ENCODE measurements at places on chromosomes 6 and 20.

DNA sequence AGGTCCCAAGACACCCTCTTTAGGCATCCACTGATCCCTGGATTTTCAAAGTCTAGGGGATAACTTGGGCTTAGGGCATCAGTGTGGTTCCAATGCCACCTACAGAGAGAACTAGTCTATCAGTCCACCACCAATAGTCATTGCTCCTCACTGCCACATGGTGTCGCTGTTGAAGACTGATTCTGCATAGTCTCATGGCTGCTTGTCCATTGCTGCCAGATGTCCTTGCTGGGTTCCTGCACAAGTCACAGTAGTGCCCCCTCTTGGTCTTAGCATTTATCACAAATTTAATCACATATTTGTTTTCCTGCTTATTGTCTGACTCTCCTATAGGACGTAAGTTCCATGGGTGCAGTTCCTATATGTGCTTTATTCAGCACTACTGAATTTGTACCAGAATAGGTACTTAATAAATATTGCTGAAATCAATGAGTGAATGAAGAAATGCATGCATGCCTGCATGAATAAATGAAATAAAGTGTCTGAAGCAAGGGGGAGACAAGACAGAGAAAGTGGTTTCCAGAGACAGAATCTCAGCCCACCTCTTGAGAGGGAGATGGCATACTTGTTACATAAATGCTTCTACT, 45.9 kb upstream of the RALY start:
- DNase-seq = peak; percentile 75

GRCh38 chr6:26124781-26125685, 37.8 kb downstream of the HFE start:
- peak; percentile 29 for DNase-seq

- no peak for DNase-seq
Observed at GRCh38 chr20:35339007-35339406, 46.8 kb upstream of the FAM83C start.

- DNase-seq = peak; percentile 87
Observed at GRCh38 chr6:116100419-116101301, at the start of gene NT5DC1. NT5DC1 (plus strand) TSS chr6:116100853; CDS start chr6:116100931, 78 bp downstream.

DNA sequence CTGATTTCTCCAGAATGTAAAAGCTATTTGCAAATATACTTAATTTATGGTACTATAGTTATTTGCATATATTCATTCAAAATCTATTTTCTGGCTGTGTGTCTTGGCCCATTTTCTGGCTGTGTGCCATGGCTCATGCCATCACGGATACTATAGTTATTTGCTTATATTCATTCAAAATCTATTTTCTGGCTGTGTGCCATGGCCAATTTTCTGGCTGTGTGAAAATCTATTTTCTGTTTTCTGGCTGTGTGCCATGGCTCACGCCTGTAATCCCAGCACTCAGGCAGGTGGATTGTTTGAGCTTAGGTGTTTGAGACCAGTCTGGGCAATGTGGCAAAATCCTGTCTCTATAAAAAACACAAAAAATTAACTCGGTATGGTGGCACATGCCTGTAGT, 28.9 kb upstream of the RIPK1 start:
- no peak for DNase-seq

DNA sequence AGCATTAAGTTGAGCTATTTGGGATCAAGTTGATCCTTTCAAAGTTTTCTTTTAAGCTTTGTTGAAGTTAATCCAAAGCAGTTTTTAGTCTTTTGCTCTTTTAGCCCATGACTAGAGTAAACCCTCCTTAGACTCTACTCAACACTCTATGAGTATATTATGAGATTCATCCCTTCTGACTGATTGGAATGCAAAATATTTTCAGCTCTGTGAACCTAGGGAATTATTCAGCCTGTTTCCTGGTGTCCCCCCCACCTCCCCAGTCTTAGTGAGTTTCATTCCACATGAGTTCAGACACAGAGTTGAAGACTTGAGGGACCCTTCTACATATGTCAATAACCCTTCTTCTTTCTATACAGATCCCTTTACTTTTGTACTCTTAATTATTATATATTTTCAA, 413.7 kb downstream of the RFPL4B start:
- DNase-seq = no peak

DNA sequence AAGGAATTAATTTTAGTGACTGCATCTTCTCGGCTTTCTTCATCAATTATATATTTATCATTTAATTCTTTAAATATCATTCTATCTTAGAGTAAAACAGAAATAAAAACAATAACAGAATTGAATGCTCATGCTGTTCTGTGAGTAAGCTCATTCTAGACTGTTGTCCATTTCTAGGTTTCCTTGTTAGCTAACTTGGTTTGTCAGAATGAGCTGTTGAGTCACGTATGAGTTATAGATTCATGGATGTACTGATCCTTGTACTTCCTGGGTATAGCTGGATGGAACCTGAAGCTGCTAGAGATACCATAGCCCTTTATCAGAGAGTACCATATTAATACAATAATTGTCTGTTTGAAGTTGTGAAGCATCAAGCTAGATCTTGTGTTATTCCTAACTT, 515.3 kb downstream of the TENT5A start:
- DNase-seq = no peak

DNA sequence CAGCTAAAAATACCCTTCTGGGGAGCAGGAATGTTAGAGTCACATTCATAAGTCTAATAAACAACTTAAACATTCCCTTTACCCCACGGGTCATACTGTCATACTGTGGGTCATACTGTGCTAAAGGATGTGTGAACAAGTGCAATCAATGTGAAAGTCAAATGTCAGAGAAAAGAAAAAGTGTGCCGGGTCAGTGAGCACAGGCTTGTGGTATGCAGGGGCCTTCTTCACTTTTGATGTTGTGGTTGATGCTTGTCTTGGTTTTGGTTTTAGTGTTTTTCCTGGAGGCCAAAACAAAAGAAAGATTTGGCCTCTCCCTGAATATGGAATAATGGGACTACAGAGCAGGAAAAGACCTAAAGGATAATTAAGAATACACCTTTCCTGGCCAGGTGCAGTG, 267.9 kb upstream of the PLN start:
- no peak for DNase-seq

DNA sequence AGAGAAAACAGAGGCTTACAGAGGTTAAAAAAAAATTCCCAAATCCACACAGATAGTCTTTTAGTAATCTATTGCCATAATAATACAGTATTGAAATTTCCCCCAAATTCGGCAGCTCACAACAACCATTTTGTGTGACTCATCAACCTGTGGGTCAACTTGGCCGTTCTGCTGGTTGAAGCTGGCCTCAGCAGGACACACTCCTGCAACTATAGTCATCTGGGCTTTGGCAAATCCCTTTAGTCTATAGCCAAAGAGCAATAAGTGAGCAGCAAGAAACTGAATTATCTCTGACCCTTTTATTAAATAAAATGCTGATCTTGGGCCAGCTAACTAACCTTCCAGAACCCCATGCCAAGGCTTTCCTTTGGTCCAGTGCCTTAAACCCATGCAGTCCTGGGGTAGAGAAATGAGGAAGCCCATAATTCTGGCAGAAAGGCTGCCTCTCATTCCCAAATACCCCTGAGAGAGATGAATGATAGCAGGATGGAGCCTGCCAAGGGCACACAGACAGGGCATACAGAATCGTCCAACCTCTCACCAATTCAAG, 17.2 kb upstream of the SNAP25 start:
- DNase-seq = no peak

GRCh38 chr6:87753131-87753685, 51.2 kb upstream of the AKIRIN2 start:
- no peak for DNase-seq

- no peak for DNase-seq
Observed at GRCh38 chr6:13253272-13253671, 75.1 kb downstream of the TBC1D7 start.

GRCh38 chr6:52739627-52740026, 23.6 kb downstream of the GSTA2 start:
- no peak for DNase-seq

- DNase-seq = no peak
Observed at GRCh38 chr6:129497481-129498441, 212.2 kb downstream of the ARHGAP18 start.

DNA sequence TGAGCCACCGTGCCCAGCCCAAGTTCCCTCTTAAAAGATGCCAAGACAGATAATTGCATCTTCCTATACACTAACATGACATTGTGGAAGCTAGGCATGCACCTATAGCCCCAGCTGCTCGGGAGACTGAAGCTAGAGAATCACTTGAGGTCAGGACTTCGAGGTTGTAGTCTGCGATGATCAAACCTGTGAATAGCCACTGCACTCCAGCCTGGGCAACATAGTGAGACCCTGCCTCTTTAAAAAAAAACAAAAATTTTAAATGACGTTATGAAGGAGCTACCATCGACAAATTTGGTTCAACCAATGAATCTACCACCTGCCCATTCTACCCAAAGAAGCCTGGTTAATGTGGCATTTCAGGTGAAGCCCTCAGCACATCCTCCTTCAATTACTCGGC, 80.7 kb downstream of the TBC1D7 start:
- DNase-seq = no peak

- no peak for DNase-seq
Observed at GRCh38 chr6:124064317-124065113, 260.9 kb downstream of the NKAIN2 start.

GRCh38 chr20:17097603-17098002, 129.2 kb upstream of the PCSK2 start:
- DNase-seq = no peak

- DNase-seq = no peak
Observed at GRCh38 chr20:10190456-10190855, 28.2 kb upstream of the SNAP25 start.

DNA sequence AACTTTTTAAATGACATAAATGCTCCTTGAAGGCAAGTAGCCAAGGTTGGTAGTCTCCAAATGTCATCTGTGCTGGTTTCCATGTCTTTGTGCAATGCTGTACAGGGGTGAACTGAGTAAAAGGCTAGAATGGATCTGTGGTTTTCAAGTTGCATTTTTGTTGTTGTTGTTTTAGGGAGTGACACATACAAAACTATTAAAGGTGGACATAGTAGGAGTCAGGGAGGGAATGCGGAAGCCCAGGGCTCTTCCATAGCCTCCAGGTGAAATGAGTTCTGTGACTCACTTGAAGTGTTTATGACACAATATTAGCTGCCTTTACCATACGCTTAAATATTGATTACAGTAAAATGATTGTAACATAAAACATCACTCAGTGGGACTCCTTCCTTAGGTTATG, 22.5 kb upstream of the QKI start:
- DNase-seq = no peak

- no peak for DNase-seq
Observed at GRCh38 chr6:145865595-145865994, 51.0 kb upstream of the FBXO30 start.

- no peak for DNase-seq
Observed at GRCh38 chr20:48556956-48557355, 270.8 kb downstream of the PREX1 start.

DNA sequence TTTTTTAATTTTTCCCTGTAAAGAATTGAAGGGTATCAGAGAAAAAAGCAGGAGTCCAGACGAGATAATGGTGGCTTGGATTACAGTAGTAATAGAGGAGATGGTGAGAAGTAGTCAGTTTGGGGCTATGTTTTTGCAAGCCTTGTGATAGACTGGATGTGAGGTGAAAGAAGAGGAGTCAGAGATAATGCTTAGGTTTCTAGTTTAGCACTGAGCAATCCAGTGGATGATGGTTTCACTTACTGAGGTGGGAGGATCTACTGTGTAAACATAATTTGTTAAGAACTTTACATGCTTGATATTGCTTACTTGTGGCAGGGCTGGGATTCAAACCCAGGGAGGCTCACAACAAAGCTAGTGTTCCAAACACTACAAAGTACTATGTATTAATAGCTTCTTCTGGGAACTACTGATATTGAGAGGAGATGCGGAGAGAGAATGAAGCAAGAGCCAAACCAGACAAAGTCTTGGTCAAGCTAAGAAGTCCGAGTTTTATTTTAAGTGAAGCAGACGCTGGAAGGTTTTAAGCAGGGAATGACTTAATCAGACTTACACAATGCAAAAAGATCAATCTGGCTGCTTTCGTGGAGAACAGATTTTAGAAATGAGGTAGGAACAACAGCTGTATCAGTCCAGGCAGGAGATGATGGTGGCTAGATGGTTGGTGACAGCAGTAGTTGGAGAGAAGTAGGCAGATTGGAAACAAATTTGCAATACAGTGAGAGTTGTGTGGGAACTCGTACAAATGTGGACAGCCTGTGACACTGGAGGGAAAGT, 58.0 kb downstream of the ZFAND3 start:
- DNase-seq = no peak

DNA sequence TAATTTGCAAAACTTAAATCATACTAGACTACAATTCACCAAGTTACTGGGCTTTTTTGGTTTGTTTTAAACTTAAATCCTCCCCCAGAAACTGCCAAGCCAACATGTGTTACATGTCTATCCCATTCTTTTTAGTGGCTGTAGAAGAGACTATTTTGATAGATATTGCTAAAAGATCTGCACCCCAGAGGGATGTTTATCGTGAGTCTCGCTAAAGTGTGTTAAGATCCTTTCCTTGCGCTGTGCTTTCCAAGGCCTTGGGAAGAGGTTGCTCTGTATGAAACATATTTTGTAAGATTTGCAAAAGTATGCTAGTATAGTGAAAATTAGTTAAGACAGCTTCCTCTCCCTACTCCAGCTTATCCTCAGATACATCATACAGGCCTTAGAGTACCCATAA, 63.0 kb downstream of the GPX5 start:
- no peak for DNase-seq

DNA sequence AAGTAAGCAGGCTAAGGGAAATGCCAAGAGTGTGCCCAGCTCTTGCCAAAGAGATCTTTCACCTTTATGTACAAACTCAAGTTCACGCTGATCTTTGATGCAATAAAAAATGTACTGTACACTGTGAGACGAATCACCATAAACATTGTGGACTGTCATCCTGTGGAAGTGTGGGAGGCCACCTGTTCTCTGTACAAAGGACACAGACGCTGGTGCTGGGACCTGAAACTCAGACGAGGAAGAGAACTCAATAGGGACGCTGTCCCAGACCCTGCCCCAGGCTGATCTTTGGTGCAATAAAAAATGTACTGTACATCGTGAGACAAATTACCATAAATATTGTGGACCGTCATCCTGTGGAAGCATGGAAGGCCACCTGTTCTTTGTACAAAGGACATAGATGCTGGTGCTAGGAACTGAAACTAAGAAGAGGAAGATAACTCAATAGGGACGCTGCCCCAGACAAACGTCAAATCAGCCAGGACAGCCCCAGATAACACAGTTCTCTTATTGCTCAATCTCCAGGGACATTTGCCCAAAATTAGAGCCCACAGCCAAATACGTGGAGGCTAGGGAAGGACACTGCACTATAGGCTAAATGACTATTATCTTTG, 312.7 kb upstream of the SGK1 start:
- no peak for DNase-seq

GRCh38 chr20:31991339-31991705, 18.9 kb upstream of the CCM2L start:
- no peak for DNase-seq

- no peak for DNase-seq
Observed at GRCh38 chr20:36624068-36624943, 18.7 kb downstream of the RAB5IF start.

DNA sequence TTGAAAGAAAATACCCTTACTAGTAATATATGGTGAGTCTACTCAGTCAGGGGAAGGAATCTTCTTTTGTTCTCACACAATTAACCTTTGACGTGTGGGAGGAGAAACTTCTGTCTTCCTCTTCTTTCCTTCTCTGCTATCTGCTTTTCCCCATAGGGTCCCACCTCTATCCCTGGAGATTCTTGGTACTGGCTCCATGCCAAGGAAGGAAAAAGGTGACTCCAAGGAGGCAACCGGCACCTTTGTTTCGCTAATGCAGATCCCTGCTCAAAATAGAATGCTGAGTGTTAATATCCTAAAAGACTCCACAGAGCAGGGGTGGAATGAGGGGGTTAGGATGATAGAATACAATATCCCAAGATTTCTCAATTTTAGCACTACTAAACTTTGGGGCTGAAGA, 116.7 kb downstream of the CD164 start:
- DNase-seq = no peak

All from activated naive CD4-positive, alpha-beta T cell treated with anti-CD3 and anti-CD28 coated beads for 36 hours (primary cell).